ENCODE measurements at places on chromosomes 7 and 10.

DNA sequence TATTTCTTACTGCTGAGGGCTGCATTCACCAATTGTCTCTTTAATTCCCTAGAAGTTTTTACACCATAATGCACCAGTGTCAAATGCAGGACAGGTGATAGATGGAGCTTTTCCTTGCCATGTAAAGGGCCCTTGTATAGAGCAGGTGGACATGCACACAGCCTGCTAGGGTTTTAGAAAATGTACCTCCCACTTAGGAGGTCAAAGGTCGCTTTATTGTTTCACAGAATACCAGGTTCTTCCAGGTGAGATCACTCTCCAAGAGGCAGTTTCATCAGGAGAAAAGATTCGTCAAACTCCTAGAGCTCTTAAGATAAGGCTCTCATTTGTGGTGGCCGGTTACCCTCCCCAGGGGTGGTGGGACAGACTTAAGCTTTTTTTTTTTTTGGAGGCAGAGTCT is 215.8 kb downstream of the PHTF2 start:
- H3K27ac ChIP-seq, result no peak overlapping the region
- no peak for DNase-seq
- H3K36me3 ChIP-seq, result no peaks in the 10 kb centered on the region
- no peak overlapping the region for H3K4me3 ChIP-seq

GRCh38 chr10:62626817-62627216 is 177.7 kb upstream of the ADO start:
- DNase-seq, result no peak
- H3K4me3 ChIP-seq, result no peak overlapping the region
- no peak overlapping the region for H3K27ac ChIP-seq
- H3K4me1 ChIP-seq, result no peaks in the 10 kb centered on the region
- peaks cover 6% of the 10 kb centered on the region for H3K27me3 ChIP-seq

- no peak overlapping the region for H3K4me3 ChIP-seq
- H3K27ac ChIP-seq, result no peak overlapping the region
- H3K4me1 ChIP-seq, result no peaks in the 10 kb centered on the region
- no peak for DNase-seq
- no peaks in the 10 kb centered on the region for H3K27me3 ChIP-seq
These were observed 7.4 kb upstream of the XRCC2 start for GRCh38 chr7:152683297-152683696.

- H3K27me3 ChIP-seq, result peaks cover 2% of the 10 kb centered on the region
- no peaks in the 10 kb centered on the region for H3K36me3 ChIP-seq
- peak overlapping the region; percentile 97 for H3K27ac ChIP-seq
- peak overlapping the region; percentile 80 for H3K4me3 ChIP-seq
- peak; percentile 70 for DNase-seq
- H3K4me1 ChIP-seq, result peaks cover 37% of the 10 kb centered on the region
These were observed 3.4 kb upstream of the ZNF503 start for GRCh38 chr10:75404815-75405597.

GRCh38 chr10:116073001-116073400 is 200.0 kb downstream of the GFRA1 start:
- H3K27ac ChIP-seq, result no peak overlapping the region
- no peaks in the 10 kb centered on the region for H3K27me3 ChIP-seq
- H3K36me3 ChIP-seq, result no peaks in the 10 kb centered on the region
- no peak for DNase-seq
- H3K4me3 ChIP-seq, result no peak overlapping the region
- H3K4me1 ChIP-seq, result peaks cover 44% of the 10 kb centered on the region

DNA sequence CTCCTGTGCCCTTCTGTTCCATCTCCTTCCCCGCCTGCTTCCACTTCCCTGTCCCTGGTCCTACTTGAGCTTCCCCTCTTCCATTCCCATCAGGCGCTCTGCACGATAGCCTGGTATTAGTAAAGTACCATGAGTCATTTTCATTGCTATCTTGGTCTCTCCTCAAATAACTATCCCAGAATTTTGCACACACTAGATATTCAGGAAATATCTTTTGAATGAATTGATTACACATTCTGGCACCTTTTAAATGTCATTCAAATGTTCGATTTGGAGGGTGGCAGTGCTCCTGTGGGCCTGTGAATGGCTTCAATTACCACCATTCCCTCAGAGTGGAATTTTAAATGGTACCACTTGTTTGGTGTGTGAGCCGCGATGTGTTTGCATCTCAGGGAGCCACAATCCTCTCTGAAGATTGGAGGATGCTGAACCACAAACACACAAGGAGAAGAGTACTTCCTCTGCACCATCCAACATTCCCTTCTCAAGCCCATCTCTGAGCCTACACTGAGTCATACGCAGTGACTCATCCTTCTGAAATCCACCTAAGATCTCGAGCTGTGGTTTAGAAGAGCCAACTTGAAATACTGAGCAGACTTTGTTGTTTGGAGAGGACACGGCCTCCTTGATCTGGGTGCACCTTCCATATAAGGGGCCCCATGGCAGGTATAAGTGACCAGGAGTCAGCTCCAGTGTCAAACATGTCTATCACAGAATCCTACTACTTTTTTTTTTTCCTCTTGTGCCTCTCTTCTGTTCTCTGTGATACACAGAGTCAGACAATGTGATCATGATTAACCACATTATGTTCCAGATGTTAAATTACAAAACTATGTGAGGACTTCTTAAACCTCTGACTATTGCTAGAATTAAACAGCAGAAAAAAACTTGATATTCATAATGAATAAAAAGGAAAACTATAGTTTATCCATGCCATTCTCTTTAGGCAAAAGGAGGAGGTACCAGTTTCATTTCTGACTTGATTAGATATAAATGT is 81.9 kb downstream of the BMPER start:
- H3K4me1 ChIP-seq, result peaks cover 2% of the 10 kb centered on the region
- no peaks in the 10 kb centered on the region for H3K36me3 ChIP-seq
- H3K27me3 ChIP-seq, result no peaks in the 10 kb centered on the region
- H3K27ac ChIP-seq, result no peak overlapping the region

- H3K4me3 ChIP-seq, result no peak overlapping the region
- no peaks in the 10 kb centered on the region for H3K4me1 ChIP-seq
- H3K27me3 ChIP-seq, result no peaks in the 10 kb centered on the region
- DNase-seq, result no peak
- H3K27ac ChIP-seq, result no peak overlapping the region
- no peaks in the 10 kb centered on the region for H3K36me3 ChIP-seq
These were observed 250.9 kb downstream of the SNX13 start for GRCh38 chr7:17689361-17689902.

GRCh38 chr10:56632537-56632936 is 271.5 kb upstream of the ZWINT start:
- H3K4me3 ChIP-seq, result no peak overlapping the region
- no peaks in the 10 kb centered on the region for H3K4me1 ChIP-seq
- H3K36me3 ChIP-seq, result no peaks in the 10 kb centered on the region
- no peaks in the 10 kb centered on the region for H3K27me3 ChIP-seq
- no peak for DNase-seq
